ENCODE measurements at places on chromosomes 7 and 10.

- peak; percentile 61 for DNase-seq
Observed at GRCh38 chr7:7861211-7861633, 107.4 kb upstream of the GLCCI1 start.

DNA sequence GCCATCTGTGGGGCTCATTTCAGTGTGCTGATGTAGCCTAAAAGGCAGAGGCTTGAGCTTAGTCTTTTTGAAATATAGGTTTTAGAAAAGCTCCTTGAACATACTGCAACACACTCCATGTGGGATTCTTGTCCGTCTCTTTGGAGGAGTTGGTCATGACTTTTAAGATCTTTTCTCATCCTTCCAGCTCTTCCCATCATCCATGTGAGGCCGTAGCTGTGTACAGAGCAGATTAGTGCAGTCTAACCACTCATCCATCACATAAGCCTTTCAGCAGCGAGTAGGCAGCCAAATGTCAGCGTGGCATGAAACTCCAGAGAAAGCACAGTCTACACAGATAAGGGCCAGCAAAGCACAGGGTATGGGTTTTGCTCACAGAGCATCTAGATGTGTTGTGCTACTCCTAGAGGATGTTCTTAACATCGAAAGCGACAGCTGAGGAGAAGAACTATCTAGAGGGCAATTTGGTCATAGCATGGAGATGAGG lies 28.1 kb upstream of the NPVF start:
- no peak for DNase-seq

DNA sequence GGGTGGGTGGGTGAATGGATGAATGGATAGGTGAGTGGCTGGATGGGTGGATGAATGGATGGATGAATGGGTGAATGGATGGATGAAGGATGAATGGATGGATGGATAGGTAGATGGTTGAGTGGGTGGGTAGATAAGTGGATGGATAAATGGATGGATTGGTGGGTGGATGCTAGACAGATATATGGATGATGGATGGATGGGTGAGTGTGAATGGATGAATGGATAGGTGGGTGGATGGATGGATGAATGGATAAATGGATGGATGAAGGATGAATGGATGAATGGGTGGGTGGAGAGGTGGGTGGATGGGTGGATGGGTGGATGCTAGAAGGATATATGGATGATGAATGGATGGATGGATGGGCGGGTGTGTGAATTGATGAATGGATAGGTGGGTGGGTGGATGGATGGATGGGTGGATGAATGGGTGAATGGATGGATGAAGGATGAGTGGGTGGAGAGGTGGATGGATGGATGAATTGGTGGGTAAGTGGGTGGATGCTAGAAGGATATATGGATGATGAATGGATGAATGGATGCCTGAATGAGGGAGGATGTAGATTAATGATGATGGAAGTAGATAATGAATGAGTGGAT lies 20.4 kb downstream of the ELFN1 start:
- no peak for DNase-seq

DNA sequence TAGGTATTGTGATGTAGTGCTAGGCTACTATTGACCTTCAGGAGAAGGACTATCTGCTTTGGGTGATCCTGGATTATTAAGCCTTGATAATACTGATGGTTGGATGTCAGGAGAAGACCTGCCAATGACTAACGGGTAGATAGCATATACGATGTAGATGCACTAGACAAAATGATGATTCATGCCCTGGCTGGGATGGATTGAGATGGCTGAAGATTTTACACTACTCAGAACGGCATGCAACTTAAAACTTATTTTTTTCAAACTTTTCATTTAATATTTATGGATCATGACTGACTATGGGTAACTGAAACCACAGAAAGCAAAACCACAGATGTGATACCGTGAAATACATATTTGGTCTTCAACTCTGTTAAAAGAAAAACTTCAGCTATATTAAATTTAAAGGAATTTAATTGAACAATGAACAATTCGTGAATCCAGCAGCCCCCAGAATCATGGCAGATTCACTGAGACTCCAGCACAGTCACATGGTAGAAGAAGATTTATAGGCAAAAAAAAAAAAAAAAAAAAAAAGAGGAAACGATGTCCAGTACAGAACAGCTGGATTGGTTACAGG lies 124.6 kb upstream of the CDK13 start:
- peak; percentile 46 for DNase-seq

GRCh38 chr7:127034186-127034806 lies 218.4 kb downstream of the GRM8 start:
- DNase-seq, result no peak

- no peak for DNase-seq
Observed at GRCh38 chr7:2069472-2069860, 163.3 kb downstream of the MAD1L1 start.

DNA sequence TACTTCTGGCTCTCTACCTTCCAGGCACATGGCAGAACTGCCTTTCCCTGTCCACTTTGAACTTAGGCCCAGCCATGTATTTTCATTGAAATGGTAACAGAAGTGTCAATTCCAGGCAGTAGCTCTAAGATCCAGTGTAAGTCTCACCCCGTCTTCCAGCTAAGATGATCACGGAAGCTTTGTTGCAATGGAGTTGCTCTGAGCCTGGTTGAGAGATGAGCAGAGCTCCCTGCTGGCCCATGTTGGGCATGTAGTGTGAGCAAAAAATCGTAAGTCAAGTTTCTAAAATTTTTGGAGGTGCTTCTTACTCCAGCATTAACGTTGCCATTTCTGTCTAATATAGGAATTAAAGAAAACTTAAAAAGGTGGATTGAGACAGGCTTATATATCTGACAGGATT lies 274.4 kb downstream of the IPMK start:
- DNase-seq, result no peak

DNA sequence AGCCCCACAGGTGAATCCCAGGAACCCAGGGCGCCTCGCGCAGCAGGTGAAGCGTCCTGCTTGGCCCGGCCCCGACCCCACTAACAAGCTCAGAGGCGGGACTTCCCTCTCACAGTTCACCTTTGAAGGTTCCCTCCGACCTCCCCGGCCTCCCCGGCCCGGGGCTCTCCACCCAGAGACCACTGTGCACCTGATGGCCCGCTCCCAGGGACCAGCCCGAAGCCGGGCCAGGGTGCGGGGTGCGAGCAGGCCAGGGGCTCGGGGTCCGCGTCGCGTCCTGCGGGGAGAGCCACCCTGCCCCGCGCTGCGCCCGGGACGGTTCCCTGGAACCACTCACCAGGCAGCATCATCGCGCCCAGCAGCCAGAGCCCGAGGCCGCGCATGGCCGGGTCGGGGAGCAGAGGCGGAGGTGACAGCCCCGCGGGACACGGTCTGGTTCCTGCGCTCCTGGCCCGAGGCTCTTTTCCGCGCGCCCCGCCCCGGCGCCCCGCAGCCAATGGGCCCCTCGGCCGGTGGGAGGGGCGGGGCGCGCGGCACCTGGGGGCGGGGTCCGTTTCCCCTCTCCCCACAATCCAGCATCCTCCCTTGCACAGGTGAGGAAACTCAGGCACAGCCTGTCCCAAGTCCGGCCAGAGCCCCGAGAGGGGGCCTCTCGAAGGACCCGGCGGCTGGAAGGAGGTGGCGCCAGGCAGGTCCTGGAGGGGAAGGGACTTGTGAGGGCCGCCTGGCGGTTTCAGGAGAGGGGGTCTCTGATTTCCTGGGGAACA lies at the start of gene ADAM8:
Gene ADAM8 (minus strand): TSS at position 434 of the 767 bp plus-strand sequence. CDS start 51 bp downstream, at position 383.
- peak; percentile 58 for DNase-seq

DNA sequence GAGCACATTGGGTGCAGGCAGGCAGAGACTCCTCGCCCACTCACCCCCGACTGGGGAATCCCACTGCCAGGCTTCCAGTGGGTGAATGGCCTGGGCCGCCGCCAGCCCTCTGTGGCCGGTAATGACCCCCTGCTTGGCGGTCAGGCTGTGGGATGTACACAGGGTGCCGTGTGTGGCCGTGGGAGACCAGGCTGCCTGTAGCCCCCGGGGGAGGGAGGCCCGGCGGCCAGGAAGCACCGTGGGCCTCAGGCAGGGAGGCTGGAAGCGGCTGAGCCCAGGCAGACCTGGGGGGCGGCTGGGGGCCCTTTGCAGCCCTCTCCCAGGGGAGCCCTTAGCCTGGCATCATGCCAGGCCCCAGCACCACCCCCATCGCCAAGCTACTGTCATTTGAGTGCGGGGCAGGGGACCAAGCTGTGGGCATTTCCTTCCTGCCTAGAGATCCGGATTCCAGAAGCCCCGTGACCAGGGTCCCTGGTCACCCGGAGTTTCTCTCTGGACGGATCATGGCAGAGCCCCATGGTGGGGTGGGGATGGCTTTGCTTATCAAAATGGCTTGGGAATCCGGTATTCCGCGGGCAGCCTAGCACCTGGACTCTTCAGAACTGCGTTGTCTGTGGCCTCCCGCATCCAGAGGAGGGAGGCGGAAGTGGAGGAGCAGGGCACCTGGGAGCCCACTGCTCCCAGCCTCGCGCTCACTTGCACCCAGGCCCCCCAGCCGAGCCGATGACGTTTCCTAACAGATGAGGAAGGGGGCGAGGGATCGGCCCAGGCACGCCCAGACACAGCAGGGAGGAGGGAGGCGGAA lies 1.1 kb downstream of the TTYH3 start:
- DNase-seq, result peak; percentile 74

GRCh38 chr7:29620556-29620930 lies 56.9 kb downstream of the PRR15 start:
- no peak for DNase-seq

DNA sequence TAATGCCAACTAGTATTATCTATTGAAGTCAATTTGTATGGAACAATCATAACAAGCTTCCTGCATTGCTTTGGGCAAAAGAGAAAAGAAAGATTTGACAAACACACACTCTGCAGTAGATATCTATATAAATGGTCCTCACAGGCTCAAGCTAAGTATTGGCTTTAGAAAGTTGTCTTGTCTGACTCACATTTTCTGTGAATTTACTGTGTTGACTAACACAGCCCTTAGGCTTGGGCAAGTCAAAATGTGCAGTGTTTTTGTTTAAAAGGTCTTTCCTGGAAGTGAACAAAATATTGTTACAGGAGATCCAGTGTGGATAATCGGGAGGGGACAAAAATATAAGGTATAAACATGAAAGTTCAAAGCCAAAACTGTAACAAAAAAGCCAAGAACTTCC lies 194.4 kb downstream of the RELN start:
- peak; percentile 11 for DNase-seq

- DNase-seq, result no peak
Observed at GRCh38 chr7:85593355-85593754, 406.5 kb upstream of the SEMA3D start.

DNA sequence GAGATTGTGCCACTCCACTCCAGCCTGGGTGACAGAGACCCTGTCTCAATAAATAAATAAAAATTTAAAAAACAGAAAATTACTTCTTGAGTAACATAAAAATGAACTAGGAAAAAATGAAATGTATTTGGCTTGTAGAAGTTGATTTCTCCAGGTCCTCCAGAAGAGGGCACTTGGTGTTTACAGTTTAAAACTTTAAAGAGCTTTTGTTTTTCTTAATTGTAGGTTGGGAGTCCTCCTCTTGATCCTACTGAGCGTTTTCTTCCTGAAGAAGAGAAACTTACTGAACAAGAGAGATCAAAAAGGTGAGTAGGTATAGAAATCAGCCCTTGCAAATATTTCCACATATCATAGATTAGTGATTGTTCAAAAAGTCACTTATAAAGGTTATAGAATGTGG lies 16.2 kb downstream of the KIFBP start:
- peak; percentile 81 for DNase-seq

DNA sequence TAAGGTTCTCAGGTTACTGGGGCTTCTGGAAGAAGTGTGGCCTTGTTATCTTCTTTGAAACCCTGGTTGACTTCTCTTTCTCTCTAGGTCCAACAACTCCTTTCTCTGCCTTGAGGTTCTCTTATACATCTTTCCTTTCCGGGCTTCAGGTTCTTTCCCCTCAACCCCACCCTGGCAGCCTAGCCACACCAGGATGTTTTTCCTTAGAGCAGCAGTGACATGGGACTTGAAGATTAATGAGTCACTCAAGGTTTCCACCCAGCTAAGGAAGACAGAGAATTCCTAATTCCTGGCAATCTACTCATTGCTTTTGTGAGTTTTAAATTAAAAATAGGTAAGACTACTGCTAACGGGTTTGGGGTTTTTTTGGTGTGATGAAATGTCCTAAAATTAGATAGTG lies 121.8 kb upstream of the HPS1 start:
- no peak for DNase-seq

GRCh38 chr10:22086730-22087401 lies 83.3 kb upstream of the DNAJC1 start:
- peak; percentile 50 for DNase-seq

GRCh38 chr7:52825611-52826010 lies 209.8 kb upstream of the POM121L12 start:
- no peak for DNase-seq

- no peak for DNase-seq
Observed at GRCh38 chr7:70271617-70272081, 673.4 kb downstream of the AUTS2 start.

DNA sequence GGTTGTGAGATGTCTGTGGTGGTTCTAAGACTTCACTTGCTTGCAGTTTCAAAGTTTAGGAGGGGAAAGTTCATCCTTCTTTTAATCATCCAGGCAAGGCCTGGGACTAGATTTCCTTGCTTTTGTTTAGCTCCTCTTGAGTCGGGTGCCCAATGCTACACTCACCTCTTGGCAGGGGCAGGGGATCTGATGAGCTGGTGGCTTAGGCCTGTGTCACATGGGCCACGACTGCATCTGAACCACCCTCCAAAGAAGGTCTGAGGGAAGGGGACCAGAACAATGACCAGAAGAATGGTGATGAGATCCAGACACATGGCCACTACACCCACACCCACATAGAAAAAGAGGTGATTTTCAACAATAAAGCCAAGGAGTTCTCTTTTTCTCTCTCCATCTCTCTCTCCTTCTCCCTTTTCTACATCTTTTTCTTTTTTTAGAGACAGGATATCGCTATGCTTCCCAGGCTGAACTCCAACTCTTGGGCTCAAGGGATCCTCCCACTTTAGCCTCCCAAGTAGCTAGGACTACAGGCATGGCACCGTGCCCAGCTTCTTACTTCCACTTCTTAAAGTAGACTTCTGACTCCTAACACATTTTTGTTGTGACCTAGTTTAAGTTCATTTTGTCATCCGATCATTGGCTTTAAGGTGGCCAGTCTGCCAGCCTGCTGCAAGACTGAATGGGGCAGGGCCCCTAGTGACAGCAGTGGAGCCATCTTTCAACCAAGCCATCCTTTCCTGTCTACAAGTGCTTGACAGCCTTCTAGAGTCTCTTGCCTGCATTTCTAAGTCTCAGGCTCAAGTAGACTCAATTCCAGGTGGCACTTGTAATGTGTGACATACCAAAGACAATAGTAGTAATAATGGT lies 350.9 kb downstream of the RNLS start:
- DNase-seq, result no peak

DNA sequence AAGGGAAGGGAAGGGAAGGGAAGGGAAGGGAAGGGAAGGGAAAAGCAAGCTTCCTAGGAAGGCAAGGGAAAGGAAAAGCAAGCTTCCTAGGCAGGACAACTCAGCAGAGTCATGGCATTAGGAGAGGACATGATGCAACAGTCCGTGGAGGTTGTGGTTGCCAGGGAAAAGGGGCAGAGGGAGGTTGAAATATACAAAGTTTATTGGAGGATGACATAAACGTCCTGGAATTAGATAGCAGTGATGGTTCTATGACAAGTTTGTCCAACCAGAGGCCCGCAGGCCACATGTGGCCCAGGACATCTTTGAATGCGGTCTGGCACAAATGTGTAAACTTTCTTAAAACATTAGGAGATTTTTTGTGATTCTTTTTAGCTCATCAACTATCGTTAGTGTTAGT lies 59.8 kb upstream of the OPN4 start:
- peak; percentile 86 for DNase-seq

- DNase-seq, result peak; percentile 38
Observed at GRCh38 chr10:58887474-58887873, 289.0 kb upstream of the PHYHIPL start.

GRCh38 chr7:100087055-100087750 lies 1.6 kb upstream of the COPS6 start:
- DNase-seq, result peak; percentile 98
